ENCODE measurements at places on chromosomes 2 and 18. TPM values are rescaled to one million over a fixed set of nuclear protein-coding genes. Genes with fewer than 3 reads are reported as not detected.

The ADGRF3 gene
- under 0.01 TPM for total RNA-seq

The SPIRE1 gene
- total RNA-seq, result 24.6 TPM

The RPL37A gene
- 4,723 TPM for total RNA-seq

The LRATD1 gene
- total RNA-seq, result 0.09 TPM

The GPR35 gene
- total RNA-seq, result 0.74 TPM
